ENCODE measurements at places on chromosomes 5 and 9.

- no peak for DNase-seq
Measured at GRCh38 chr9:21333226-21333625, 2.0 kb downstream of the KLHL9 start.

- no peak for DNase-seq
Measured at GRCh38 chr5:146336197-146336596, 2.4 kb upstream of the POU4F3 start.

- no peak for DNase-seq
Measured at GRCh38 chr9:131677444-131678180, 62.3 kb downstream of the RAPGEF1 start.

GRCh38 chr9:134834957-134835419 lies 45.6 kb upstream of the FCN2 start:
- no peak for DNase-seq

- no peak for DNase-seq
Measured at GRCh38 chr5:145495196-145495595, 339.9 kb downstream of the PRELID2 start.

DNA sequence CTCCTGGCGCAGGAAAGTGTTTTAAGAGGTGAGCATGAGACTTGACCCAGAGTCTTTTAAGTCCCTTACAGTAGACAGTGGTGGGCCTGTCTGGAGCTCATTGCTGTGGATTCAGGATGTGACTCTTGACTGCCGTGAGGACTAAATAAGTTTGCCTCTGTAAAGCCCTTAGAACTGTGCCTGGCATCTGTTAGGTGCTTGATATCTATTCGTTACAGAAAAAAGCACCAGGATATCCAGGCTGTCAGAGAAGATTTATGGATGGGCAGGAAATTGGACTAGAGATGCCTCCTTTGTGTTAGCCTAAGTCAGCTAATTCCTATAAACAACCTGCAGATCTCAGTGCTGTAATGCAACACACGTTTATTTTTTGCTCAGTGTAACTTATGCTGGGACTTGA lies 12.6 kb downstream of the ERGIC1 start:
- DNase-seq = no peak

DNA sequence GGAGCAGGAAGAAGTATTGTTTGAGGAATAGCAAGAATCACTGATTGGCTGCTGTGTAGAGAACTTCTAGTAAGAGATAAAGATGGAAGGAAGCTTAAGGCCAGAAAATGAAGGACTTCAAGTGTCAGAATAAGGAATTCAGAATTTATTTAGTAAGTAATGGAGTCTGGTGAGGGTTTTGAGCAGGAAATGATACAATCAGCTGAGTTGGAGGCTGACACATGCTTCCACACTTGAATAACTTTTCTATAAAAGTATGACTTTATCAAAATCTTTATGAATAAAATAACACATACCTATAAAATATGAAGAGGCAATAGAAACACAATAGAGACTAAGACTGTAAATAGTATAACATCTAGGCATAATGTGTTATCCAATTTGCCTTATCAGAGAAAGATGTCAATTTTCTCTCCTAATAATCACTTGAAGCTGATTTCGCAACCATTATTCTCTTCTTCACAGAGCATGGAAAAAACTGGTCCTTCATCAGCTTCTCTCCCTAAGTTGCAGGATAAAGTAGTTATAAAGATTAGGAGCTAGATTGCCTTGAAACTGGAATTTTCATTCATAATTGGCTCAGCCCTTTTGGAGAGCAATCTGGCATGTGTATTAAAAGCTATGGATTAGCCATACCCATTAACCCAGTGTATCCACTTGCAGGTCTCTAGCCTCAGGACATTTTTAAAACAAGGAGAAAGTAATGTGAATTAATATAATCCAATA lies 143.4 kb downstream of the ZNF608 start:
- DNase-seq = no peak

GRCh38 chr5:175709276-175709781 lies 51.5 kb downstream of the HRH2 start:
- no peak for DNase-seq

GRCh38 chr9:12212860-12213259 lies 480.3 kb upstream of the TYRP1 start:
- DNase-seq = no peak

DNA sequence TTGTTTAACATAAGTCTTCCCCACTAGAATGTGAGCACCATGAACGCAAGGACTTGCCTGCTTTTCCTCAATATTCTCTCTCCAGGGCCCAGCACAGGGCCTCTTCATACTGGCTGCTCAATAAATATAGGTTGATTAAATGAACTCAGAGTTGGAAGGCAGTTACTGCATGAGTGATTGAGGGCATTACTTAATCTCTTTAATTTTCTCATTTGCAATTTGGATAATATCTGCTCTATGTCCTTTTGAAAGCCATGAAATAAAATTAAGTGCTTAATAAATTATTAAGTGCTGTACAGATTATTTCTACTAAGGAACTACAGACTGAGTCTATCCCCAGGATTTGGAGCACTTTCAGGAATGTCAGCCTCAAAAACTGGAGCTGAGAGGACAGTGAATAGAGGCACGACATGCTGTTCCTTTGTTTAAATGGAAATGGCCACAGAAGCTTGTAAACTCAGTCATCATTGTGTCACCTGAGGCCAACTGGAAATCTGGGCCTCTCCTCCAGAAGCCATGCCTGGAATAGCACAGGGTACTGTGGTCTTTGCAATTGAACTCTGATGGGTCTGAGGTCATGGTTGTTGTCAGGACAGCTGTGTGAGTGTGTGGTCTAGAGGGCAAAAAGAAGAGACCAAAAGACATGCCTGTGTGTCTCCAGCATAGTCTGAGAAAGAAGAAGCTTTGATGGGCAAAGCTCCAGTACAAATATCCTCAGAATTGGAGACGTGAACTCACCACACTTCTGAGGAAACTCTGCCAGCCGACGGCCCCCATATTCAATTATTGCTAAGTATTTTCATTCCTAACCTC lies 86.1 kb downstream of the SH3TC2 start:
- DNase-seq = no peak

DNA sequence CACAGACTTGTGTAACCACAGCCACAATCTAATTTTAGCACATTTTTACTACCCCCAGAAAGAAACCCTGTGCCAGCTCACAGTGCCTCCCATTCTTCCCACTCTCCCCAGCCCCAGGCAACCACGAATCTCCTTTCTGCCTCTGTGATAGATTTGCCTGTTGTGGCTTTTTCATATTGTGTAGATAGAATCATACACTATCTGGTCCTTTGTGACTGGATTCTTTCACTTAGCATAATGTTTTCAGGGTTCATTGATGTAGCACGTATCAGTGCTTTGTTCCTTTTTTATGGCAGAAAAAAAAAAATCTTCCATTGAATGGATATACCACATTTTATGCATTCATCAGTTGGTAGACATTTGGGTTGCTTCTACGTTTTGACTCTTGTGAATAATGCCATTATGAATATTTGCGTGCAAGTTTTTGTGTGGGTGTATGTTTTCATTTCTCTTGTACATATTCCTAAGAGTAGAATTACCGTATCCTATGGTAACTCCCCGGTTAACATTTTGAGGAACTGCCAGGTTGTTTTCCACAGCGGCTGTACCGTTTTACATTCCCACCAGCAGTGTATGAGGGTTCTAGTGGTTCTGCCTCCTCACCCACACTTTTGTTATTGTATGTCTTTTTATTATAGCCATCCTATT lies 64.5 kb downstream of the RCL1 start:
- no peak for DNase-seq

GRCh38 chr5:59584858-59585846 lies 308.4 kb downstream of the PDE4D start:
- DNase-seq = no peak

GRCh38 chr9:27368316-27368985 lies 71.5 kb upstream of the EQTN start:
- no peak for DNase-seq

GRCh38 chr9:127629468-127630081 lies 17.5 kb downstream of the STXBP1 start:
- DNase-seq = no peak

GRCh38 chr5:91006713-91007112 lies 376.4 kb downstream of the ARRDC3 start:
- DNase-seq = no peak

GRCh38 chr5:111735583-111736270 lies 21.3 kb downstream of the NREP start:
- no peak for DNase-seq

DNA sequence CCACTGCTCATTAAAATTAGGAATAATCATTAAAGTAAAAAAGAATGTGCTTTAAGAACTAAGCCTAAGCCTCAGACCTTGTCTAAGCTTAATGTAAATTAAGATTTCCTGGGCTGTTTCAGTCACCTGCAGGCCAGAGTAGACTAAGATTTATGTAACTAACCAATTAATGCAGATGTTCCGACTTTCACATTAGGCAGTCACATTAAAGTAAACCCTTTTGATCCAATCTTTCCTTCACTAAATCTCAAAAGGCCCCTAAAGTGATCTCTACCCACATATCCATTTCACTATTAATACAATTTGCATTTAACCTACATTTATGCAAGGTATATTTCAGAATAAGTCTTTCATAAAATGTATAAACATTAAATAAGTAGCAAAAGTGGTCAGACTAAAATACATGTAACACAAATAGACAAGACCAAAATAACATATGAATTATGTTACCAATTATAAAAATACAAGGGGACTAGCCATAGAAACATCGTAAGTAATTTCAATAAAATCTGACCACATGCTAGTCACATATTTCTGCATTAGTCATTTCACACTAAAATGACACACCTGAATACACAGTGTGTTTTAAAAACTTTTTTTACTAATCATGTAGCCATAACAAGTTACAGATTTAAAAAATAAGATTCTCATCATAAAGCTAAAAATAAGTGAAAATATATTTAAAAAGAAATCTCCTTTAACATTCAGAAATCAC lies 7.7 kb downstream of the NR3C1 start:
- DNase-seq = no peak

DNA sequence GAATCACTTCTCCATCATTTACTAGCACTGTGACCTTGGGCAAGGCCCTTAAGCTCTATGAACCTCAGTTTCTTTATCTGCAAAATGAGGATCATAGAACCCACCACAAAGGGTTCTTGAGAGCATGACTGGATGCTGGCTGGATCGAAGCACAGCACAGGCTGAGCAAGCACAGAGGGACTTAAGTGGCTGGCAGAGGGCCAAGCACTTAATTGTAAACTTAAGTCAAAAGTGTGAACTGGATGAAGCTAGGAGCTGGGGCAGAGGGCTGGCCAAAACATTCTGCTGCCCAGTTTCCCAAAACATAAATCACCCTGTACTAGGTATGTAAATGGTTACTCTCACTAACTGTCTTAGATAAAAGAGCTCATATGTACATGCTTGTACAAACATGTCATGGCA lies 112.3 kb upstream of the WWC1 start:
- no peak for DNase-seq

DNA sequence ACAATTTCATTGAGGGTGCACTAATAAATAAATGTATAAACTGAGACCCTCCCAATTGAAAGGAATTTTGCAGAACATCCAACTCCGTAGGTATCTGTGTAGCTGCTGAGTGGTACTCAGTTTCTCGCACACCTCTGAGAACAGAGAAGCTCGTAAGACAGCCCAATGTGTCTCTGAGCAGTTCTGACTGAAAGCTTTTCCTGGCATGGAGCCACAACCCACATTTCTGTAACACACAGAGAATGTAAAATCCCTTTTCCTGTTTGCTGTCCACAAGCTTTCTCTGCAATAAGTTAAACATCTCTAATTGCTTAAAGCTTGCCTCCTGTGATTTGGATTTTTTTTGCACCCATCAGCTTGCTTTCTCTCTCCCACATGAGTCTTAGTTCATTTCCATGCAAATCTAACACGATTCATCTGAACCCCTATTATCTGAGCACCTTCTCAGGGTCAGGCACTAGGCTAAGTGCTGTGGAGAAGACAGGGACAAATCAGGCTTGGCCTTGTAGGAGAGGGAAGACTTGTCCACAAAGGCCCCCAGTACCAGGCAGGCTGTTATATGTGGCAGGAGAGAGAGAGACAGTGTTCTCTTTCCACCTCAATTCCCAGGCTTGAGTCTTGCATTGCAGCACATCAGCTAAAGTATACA lies 44.2 kb upstream of the COL15A1 start:
- no peak for DNase-seq

GRCh38 chr5:15991586-15991985 lies 188.0 kb downstream of the MARCHF11 start:
- DNase-seq = no peak

Measured in effector memory CD8-positive, alpha-beta T cell (primary cell).